Umbilical cord (tissue), 2 donors: ENCODE measurements at places on chromosomes 4 and X.
A peak's percentile ranks its signal among the peaks of the same experiment; 100 is the strongest.

DNA sequence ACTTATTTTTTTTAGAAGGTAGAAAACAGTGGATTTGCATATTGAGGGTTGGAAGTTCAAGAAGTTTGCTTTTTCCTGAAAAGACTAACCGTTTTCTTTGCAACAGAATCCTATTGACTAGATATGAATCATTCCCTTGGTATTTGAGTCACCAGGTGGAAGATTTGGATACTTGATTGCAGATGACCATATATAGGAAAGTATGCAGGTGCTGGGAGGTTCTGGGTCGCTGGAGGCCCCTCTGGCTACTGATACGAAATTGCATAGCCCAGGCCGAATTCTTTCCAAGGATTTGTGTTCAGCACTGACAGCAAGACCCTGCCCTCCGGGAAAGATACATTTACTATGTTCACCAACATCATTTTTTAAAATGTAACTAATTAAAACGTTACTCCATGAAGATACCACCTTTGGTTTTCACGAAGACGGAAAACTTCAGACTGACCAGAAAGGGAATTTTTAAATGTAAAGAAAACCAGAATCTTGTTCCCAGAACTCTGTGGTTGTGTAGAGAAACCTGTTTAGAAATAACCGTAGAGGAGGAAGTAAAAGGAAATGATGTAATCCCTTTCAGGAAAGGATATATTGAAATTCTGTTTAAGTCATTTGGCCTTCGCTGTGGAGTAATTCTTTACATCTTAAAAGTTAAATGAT lies 946 bp downstream of the ANXA3 start:
- peak; percentile 47 for DNase-seq

DNA sequence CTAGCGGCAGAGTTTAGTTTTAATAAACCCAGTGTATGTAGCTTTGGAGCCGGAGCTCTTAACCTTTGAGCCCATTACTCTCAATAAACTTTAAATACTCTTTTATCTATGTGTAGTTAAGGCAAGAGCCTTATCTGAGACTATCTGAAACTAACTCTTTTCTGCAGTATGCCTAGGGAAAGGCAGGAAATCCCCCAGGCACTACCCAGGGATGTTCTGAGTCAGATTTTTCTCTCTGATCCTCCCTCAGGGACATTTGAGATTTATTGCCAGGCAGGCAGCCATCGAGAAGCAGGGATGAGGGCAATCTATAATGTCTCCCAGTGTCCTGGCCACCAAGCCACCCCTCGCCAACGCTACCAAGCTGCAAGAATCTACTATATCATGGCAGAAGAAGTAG lies 39.1 kb downstream of the HEPH start:
- DNase-seq: peak; percentile 19

- no peak for DNase-seq
Observed at GRCh38 chr4:6591781-6592180, 16.8 kb downstream of the MAN2B2 start.

- no peak for DNase-seq
Observed at GRCh38 chr4:171813526-171814250, 484 bp downstream of the GALNTL6 start.

GRCh38 chrX:21975812-21976211 lies 35.3 kb downstream of the SMS start:
- DNase-seq: peak; percentile 45

GRCh38 chr4:7764466-7764865 lies 175.2 kb downstream of the AFAP1 start:
- DNase-seq: no peak

GRCh38 chrX:40008791-40009461 lies 88.8 kb downstream of the BCOR start:
- DNase-seq: no peak

DNA sequence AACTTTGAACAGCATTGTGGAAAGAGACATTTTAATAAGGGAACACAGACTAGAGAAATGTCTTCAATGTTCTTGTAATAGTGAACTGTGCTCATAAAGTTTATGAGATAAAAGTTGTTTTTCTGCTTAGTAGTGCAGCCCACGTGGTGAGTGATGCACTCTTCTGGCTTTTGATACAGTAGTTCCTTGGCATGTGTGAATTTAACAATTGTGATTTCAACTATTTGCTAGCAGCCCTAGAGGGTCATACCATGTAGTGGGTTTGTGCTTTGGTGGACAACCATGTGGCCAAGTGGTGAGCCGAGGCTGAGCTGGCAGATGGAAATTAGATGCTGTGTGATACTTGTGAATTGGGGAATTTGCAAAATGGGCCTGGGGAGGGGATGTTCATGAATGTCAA lies 116.2 kb upstream of the SLC4A4 start:
- DNase-seq: no peak

GRCh38 chr4:76589872-76590797 lies 155.1 kb downstream of the SHROOM3 start:
- peak; percentile 81 for DNase-seq

GRCh38 chrX:95791876-95792275 lies 892.8 kb upstream of the DIAPH2 start:
- DNase-seq: no peak

- peak; percentile 27 for DNase-seq
Observed at GRCh38 chr4:1218634-1219565, 30.0 kb downstream of the CTBP1 start.

DNA sequence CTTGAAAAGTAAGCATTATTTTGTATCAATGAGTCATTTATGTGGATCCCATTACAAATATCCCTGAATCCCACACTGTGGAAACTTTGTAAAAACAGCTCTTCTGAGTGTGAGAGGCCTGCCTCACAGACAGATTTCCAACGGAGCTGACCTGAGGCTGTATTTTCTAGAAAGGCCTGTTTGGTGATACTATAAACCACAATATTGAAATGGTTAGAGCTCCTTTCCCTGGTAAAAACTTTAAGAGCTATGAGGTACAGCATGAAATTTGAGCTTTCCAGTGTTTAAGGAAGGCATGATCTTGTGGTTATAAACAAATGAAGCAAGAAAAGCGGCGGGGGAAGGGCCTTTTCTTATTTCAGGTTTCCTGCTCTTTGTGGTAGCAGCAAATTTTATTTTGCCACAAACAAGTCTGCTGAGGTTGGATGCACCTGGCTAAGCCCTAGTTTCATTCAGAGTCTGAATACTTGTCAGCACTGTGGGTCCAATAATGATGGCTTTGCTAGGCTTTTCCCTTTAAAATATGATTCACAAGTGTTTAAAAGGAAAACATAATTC lies 86.8 kb upstream of the ETNPPL start:
- DNase-seq: peak; percentile 50

GRCh38 chr4:71604785-71605184 lies 179.1 kb downstream of the GC start:
- peak; percentile 60 for DNase-seq

GRCh38 chr4:67608027-67608426 lies 49.5 kb downstream of the STAP1 start:
- no peak for DNase-seq

- DNase-seq: no peak
Observed at GRCh38 chr4:59664771-59665170, 1535.4 kb upstream of the ADGRL3 start.

GRCh38 chrX:38929966-38930421 lies 128.7 kb downstream of the MID1IP1 start:
- DNase-seq: peak; percentile 50

GRCh38 chr4:182593864-182594263 lies 323.3 kb downstream of the DCTD start:
- DNase-seq: no peak

GRCh38 chr4:95545546-95545945 lies 3.2 kb downstream of the UNC5C start:
- no peak for DNase-seq

GRCh38 chr4:12393631-12394262 lies 965.1 kb upstream of the HS3ST1 start:
- no peak for DNase-seq

GRCh38 chr4:82792912-82793649 lies 5.5 kb downstream of the SCD5 start:
- DNase-seq: no peak

- DNase-seq: no peak
Observed at GRCh38 chr4:85132117-85132516, 165.6 kb upstream of the WDFY3 start.

- DNase-seq: peak; percentile 43
Observed at GRCh38 chr4:12724510-12724909, 759.6 kb downstream of the RAB28 start.

- no peak for DNase-seq
Observed at GRCh38 chr4:118281611-118282442, 71.0 kb downstream of the PRSS12 start.

GRCh38 chrX:41507919-41508318 lies 60.8 kb downstream of the NYX start:
- DNase-seq: no peak

GRCh38 chrX:76147106-76147505 lies 25.8 kb upstream of the PBDC1 start:
- no peak for DNase-seq

- DNase-seq: no peak
Observed at GRCh38 chrX:129115104-129115503, 408.2 kb downstream of the SMARCA1 start.

GRCh38 chr4:108954880-108955279 lies 192.0 kb upstream of the ETNPPL start:
- DNase-seq: no peak

DNA sequence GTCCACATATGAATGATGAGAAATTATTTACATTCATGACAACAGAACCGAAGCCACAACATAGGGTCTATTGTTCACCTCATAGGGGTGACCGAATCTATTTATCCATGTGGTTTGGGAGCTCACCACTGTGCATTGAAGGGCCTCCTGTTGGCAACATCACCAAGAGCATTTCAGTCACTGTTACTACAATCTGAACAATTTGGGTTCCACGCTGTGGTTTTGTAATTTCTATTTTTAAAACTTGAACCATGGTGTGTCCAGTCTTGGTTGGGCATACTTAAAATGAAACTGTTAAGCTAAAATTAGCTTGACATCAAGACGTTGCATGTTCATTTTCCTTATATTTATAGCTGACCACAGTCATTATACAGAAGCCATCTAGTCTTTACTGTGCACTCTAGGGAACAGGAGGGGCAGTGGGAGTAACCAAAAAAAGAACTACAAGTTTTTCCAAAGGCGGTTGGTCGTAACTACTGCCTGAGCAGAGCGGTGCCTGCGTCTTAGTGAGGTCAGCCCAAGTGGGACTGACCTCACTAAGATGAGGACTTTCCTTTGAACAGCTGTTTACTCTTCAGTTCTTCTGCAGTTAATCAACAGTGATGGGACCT lies 192.1 kb downstream of the SPRY1 start:
- DNase-seq: peak; percentile 27

DNA sequence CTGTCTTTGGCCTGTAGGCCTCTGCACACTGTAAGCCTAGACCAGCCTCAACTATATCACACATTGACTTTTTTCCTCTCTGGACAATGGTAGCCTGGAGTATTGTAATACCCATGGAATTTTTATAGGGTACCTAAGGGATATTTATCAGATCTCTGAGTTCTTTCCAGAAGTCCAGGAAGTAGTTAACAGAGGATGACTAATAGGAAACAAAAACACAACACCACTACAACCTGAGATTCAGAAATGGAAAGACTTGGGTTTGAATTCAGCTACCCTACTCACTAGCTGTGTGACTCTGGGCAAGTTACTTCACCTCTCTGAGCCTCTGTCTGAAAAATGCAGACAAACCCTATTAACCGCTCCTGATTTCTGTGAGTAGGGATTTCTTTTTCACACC lies 7.7 kb upstream of the STX18 start:
- no peak for DNase-seq

GRCh38 chr4:8739820-8740665 lies 131.6 kb downstream of the HMX1 start:
- no peak for DNase-seq

GRCh38 chr4:78065508-78066192 lies 8.5 kb downstream of the FRAS1 start:
- no peak for DNase-seq

- no peak for DNase-seq
Observed at GRCh38 chr4:39706741-39707511, 9.0 kb downstream of the UBE2K start.

- no peak for DNase-seq
Observed at GRCh38 chr4:75786526-75786925, 62.1 kb downstream of the USO1 start.

DNA sequence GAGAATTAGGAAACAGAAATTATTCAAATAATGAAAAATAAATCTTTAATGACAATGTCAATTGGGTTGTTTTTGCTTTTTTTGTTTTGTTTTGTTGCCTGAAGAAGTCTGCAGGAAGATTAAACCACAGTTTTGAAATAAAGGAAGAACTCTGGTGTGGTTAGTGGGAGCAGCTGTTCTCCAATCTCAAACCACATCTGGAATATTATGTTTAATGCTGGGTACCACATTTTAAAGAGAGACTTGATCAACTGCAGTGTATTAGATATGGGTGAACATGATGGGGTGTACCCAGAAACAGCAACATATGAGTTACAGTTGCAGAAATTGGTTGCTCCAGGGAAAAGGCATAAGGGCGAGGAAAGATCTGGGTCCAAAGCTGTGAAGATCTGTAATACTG lies 171.2 kb upstream of the RPL34 start:
- no peak for DNase-seq

DNA sequence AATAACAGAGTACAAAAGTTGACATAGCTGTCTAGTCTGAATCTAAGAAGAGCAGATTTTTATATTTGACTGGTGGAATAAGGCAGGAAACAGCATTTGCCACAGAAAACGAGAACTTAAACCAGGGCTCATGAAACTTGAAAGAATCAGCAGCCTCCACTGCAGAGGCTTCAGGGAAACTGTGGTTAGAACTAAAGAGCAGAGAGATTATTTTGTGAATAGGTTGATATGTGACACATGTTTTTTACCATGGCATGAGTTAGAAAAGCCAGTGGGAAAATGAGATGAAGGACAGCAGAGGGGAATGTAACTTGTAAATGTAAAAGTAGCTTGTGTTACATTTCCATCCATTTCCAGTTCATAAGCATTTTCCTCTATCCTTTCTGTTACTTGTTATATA lies 63.7 kb upstream of the CAMK2D start:
- DNase-seq: peak; percentile 46

DNA sequence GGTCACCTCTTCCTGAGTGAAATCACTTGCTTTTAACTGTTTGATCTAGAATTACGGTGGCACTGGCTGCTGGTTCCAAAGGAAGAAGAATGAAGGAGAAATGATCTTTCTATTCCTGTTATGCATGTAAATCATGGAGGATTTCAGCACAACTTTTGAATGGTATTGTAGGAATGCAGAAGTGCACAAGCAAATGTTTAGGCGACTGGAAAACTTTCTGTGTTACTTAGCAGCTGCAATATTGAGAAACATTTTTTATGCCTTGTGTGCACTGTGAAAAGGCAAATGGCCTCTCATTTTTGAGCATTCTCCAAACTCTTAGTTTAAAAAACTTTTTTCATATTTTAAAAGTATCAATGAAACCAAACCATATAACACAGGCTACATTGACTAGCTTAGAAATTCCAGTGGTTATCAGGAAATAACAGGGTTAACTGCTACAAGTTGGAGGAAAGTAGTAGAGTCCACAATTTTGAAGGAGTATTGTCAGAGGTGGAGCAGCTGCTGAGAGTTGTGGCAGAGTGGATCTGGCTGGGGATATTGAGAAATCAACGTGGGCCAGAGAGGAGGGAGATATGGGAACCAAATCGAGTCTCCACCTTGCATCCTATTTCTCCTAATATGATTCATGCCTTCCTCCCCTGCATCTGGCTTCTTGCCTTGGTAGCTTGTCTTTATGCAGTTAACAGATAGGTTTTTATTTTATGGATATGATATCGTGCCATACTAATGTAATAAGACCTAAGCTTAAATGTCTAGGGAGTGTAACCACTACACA lies 32.0 kb upstream of the FHL1 start:
- DNase-seq: peak; percentile 50

GRCh38 chr4:122150931-122151330 lies 1.2 kb upstream of the BLTP1 start:
- no peak for DNase-seq
